Stimulated activated CD8-positive, alpha-beta memory T cell treated with anti-CD3 and anti-CD28 coated beads, Interleukin-4, amount 100 ng/mL, for 1 hour (primary cell): ENCODE measurements at places on chromosomes 2 and 18.

- DNase-seq = no peak
Observed at GRCh38 chr2:199118673-199119112, 339.0 kb downstream of the SATB2 start.

- DNase-seq = no peak
Observed at GRCh38 chr18:74785632-74786031, 188.0 kb downstream of the ZNF407 start.

DNA sequence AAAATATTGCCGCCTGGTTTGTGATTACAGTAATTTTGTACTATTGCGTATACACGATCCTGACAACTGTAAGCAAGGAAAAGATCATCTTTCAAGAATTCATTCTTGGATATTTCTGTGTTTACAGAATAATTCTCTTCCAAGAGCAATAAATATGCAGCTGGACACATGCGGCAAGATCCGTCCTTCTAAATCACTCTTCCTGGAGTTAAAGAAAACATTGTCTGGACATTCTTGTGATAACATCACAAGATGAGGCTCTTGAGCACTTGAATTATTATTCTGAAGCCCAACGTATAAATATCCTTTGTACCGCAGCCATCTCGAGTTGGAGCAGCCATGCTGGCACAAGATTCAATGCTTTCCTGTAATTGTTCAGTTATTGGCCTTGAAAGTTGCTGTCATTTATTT, 9.9 kb downstream of the FHL2 start:
- DNase-seq = no peak

GRCh38 chr2:46296840-46297545, at the start of gene EPAS1:
EPAS1 (plus strand) TSS chr2:46297407; CDS start chr2:46297912, 505 bp downstream.
- DNase-seq = peak; percentile 41

DNA sequence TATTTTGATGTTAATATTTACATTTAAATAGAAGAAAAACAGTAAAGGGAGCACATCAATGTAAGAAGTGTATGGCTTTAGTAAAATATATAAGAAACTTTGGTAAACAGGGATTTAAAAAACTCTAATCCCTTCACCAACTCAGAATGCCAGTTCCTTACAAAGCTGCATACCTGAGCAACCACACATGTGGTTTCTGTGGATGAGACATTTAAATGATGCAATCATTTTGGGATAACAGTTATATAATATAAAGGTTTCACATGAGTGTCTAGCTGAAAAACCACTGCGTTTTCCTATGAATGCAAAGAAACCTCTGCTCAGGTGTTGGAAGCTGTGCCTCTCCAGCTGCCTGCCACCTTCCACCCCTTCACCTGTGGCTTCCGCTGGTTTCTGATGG, 209.1 kb upstream of the REV1 start:
- no peak for DNase-seq

DNA sequence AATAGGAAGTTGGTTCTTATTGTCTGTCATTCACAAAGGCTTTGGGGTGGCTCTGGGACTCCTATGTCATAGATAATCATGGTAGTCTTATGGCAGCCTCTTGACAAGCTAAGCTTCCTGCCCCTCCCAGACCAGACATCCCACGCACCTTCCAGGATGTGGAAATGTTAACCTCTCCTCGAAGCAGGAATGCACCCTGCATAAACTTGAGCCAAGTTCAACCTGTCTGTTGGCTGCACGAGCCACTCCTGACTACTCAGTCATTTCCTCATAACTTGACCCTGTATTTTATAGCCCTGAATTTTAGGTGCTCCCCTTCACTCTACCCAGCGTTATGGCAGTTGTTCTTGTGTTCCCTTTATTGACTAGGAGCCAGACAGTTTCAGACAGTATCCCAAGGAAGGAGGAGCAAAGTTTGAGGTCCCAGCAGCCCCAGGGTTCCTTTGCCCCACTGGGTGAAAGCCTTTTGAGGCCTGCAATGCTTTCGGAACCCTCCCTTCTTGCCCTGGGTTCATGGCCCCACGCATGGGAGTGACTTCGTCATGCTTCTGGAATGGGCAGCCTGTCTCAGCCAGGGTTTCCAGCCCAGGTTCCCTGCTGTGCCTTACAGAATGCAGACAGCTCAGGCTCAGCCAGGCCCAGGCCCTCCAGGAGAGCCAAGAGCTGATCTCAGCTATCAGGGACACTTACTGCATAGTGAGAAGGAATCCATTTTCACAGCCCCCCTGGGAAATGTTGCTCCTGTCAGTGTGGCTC, 15.6 kb upstream of the INO80C start:
- no peak for DNase-seq

GRCh38 chr18:13435586-13436333, 217.2 kb downstream of the LDLRAD4 start:
- no peak for DNase-seq
